Brain (organoid and tissue), 16 donors: ENCODE measurements at places on chromosomes 12 and 14. TPM values are rescaled to one million over a fixed set of nuclear protein-coding genes. Genes with fewer than 3 reads are reported as not detected.

The CCDC197 gene
- polyA plus RNA-seq = not detected

The RTN1 gene
- 674 TPM for polyA plus RNA-seq

The OVCH1 gene
- not detected for polyA plus RNA-seq

The NANOG gene
- polyA plus RNA-seq = not detected

The RILPL1 gene
- polyA plus RNA-seq = 18.2 TPM

The TNFAIP2 gene
- 19.6 TPM for polyA plus RNA-seq

The KLHL33 gene
- polyA plus RNA-seq = not detected

The TMTC1 gene
- polyA plus RNA-seq = 5.4 TPM

The SLCO1A2 gene
- polyA plus RNA-seq = 8.1 TPM

GRCh38 chr14:91607322-91608047 lies 97.4 kb upstream of the PPP4R3A start:
- no peak for DNase-seq

DNA sequence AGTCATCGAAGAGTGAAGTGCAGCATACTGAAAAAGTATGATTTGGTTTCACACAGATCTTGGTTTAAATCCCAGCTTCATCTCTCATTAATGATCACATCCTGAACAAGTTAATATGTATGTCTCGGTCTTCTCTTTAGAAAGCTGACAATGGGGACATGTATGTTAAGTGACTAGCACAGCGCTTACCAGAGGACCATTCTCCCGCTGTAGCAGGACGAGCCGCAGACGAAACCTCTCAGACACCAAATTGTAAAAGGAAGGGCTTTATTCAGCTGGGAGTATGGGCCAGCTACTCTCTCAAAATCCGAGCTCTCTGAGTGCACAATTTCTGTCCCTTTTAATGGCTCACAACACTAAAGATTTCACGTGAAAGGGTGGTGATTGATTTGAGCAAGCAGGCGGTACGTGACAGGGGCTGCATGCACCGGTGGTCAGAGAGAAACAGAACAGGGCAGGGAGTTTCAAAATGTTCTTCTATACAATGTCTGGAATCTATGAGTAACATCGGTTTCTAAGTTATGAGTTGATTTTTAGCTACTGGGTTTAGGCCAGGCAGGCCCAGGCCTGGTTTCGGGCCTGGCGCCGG lies 682.4 kb downstream of the DIO2 start:
- DNase-seq = no peak

GRCh38 chr14:97159124-97159523 lies 361.9 kb downstream of the VRK1 start:
- no peak for DNase-seq

GRCh38 chr14:37195327-37195726 lies 2.4 kb upstream of the MIPOL1 start:
- DNase-seq = no peak

- DNase-seq = peak; percentile 64
Observed at GRCh38 chr12:29983851-29984250, 200.1 kb upstream of the TMTC1 start.

DNA sequence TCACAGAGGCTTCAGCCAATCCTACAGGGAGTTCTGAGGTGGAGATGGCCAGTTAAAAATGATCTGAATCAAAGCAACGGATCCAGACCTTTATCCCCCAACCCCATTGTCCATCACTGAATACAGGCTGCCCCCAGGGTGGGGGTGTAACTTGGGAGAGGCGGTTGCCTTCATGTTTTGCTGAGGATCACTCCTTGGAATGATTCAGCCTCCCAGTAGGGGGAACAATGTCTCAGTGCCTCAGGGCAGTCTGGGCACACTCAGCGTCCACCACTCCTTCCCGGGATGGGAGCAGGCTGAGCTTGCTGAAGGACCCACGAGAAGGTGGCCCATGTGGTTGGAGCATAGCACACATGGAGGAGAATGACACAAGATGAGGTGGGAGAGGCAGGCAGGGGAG lies 60.2 kb downstream of the RFX4 start:
- DNase-seq = no peak

GRCh38 chr14:105939810-105940508 lies 413.6 kb downstream of the TMEM121 start:
- no peak for DNase-seq

- no peak for DNase-seq
Observed at GRCh38 chr14:74400031-74400685, 25.9 kb downstream of the SYNDIG1L start.

DNA sequence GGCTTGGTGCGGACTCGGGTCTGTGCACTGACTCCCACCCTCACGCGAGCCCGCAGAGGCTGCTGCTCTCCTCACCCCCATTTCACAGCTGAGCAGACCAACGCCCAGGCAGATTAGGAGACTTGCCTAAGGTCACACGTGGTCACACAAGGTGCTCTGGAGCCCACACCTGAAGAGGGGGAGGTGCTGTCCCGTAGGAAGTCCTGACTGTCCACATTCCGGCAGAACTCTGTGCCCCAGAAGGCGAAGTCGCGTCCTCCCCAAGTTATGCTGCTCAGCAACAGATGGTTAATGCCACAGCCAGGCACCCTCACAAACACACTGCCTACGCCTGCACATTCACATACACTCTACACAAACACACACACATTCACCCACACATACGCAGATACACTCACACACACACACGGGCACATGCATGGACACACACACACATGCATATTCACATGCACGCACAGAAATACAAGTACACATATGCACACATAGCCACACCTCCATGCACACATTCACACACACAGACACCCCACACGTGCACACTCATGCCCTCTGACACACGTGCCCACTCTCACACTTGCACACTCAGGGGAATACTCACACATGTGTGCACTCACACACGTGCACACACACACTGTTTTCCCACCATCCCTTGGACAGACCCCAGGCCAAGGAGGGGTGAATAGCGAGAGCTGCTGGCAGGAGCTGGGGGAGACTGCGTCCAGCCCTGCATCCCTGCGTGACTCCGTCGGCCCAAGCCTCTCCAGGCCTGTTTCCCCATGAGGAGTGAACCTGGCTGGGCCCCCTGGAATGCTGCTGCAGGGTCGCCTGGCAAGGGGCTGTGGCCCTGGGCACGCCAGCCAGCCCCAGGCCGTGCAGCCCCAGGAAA lies 4.1 kb downstream of the C14orf180 start:
- DNase-seq = no peak

GRCh38 chr14:31271648-31272047 lies 64.1 kb upstream of the HECTD1 start:
- no peak for DNase-seq

DNA sequence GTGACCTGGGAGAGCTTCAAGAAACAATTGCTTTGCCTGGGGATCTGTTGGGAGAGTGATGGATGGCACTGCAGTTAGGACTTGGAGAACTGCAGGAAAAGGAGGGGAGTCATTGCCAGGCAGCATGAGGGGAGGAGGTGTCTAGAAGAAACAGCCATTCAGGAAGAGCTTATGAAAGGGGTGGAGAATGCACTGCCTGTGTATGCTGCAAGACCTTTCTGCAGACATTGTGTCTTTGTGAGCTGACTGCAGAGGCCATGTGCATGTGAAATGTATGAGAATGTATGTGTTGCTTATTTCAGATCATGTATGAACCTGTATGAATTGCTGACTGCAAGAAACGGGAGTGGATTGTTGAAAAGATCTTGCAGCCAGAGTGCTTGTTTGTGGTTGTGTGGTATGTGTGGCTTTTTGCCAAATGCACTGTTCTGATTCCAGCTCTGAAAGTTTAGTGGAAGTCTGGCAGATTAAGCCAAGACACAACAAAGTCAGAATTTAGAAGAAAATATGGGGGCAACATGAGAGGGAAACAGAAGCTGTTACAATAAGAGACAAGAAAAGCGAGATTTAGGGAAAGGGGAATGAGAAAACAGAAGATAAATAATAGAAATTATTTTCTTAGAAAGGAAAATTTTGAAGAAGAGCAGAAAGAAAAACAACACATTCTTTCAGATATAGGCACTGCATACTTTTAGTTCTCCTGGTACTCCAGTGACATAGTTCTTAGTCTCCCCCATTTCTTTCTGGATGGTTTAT lies 9.8 kb upstream of the RIMKLB start:
- DNase-seq = peak; percentile 94

DNA sequence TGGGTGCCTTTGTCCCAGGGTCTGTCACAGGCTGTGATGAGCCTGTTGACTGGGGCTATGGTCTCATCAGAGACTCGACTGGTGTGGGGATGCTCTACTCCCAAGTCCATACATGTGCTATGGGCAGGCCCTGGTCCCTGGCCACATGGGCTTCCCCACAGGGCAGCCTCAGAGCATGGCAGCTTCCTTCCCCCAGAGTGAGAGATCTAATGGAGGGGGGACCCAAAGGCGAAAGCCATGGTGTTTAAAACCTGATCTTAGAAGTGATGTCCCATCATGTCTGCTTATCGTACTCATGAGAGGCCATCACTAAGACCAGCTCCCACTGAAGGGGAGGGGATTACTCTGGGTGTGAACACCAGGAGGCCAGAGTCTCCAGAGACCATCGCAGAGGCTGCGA lies 279.0 kb upstream of the RTL1 start:
- DNase-seq = no peak

DNA sequence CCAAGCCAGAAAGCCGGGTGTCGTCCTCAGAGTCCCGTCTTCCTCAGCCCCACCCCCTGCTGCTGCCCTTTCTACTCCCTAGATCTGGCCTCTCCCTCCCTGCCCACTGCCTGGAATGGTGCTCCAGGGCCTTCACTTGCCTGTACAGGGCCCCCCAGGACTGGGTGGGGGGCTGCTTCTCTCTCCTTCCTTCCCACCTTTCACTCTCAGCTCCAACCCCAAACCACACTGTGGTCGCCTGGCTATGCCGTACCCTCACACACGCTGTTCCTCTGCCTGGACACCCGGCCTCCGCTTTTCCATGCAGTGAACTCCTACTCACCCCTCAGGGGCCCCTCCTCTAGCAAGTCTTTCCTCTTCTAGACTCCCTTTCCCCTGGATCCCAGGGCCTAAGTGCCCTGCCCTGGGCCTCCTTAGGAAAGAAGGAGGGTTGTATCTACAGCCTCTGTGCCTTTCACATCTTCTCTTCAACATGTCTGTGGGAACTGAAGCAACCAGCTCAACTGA lies 25.5 kb upstream of the DIO3 start:
- no peak for DNase-seq

DNA sequence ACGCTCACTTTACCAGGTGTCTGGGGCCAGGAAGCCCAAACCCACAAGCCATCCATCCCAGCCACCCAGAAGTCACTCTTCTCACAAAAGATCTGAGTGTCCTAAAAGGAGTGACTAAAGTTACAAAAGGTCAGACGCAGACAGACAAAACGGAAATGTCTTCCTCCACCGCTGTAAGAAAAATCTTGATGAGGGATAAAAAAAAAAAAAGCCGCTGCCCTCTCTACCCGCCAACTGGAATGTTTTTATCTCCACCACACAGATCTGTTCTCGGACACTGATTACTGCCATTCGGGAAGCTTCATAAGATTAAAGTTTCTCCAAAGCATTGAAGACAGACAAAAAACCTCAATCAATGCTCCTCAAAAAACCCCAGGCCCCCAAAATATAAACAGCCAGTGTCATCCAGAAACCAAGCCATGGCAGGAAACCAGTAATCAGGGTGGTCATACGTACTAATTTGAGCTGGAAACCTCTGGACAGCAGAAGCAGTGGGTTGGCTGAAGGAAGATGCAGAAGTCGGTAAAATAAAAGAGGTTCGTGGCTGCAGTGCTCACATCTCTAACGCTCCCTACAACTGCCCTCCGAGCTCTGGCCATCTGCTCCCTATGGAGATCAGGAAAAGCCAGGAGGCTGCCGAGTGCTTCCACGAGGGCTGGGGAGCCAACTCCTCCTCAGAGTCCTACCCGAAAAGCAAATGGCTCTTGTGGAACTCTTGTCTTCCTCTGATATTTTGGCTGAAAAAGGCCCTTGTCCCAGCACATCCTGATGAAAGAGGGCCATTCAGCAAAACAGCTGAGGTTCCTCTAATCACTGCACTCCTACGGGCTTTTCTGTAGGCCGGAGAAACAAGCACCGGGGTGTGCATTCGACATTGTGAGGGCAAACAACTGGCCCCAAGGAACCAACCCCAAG lies 30.3 kb downstream of the SSH1 start:
- peak; percentile 46 for DNase-seq

GRCh38 chr12:130335517-130336392 lies 1.9 kb upstream of the PIWIL1 start:
- peak; percentile 78 for DNase-seq
